Purkinje cell (primary cell): ENCODE measurements at places on chromosomes 1 and 21. TPM values are rescaled to one million over a fixed set of nuclear protein-coding genes. Genes with fewer than 3 reads are reported as not detected.

The SLC37A1 gene
- polyA plus RNA-seq, result 8.6 and 18.5 TPM in 2 replicates

The TBX19 gene
- not detected in 2 replicates for polyA plus RNA-seq

The RASSF5 gene
- 4.4 and 5.6 TPM in 2 replicates for polyA plus RNA-seq

The LCE1A gene
- polyA plus RNA-seq, result not detected in 2 replicates

The EXO1 gene
- 1.7 and 2.2 TPM in 2 replicates for polyA plus RNA-seq

The RXFP4 gene
- polyA plus RNA-seq, result not detected in 2 replicates

The NENF gene
- polyA plus RNA-seq, result 50.8 and 89.1 TPM in 2 replicates

The ANKRD35 gene
- polyA plus RNA-seq, result 0.39 and 0.78 TPM in 2 replicates
